ENCODE measurements at places on chromosomes 7 and 10. TPM values are rescaled to one million over a fixed set of nuclear protein-coding genes. Genes with fewer than 3 reads are reported as not detected.

The PON1 gene
- total RNA-seq, result not detected

The C10orf67 gene
- not detected for total RNA-seq

The NEURL1 gene
- not detected for total RNA-seq

The GFRA1 gene
- 10.5 TPM for total RNA-seq

The PNLIPRP1 gene
- 0.56 TPM for total RNA-seq

The CYP2E1 gene
- total RNA-seq, result 0.17 TPM

The DPP6 gene
- total RNA-seq, result 1.2 TPM

The ADCY1 gene
- 2.4 TPM for total RNA-seq

The GRID1 gene
- 2.7 TPM for total RNA-seq

The EEPD1 gene
- total RNA-seq, result 10.6 TPM

The ADCYAP1R1 gene
- 14.3 TPM for total RNA-seq

The PAX2 gene
- not detected for total RNA-seq

The IQUB gene
- 2.9 TPM for total RNA-seq

The AGAP6 gene
- 11.2 TPM for total RNA-seq

The BAIAP2L1 gene
- 25.4 TPM for total RNA-seq

The ATRNL1 gene
- 217 TPM for total RNA-seq

The MGAM2 gene
- total RNA-seq, result not detected

The TMEM178B gene
- total RNA-seq, result 0.95 TPM

The RNF32 gene
- total RNA-seq, result 0.26 TPM

The SPDYE1 gene
- total RNA-seq, result not detected

The NUTM2E gene
- not detected for total RNA-seq

The RBP3 gene
- total RNA-seq, result not detected

The LFNG gene
- 26.1 TPM for total RNA-seq

The GTF2IRD2 gene
- total RNA-seq, result 19.2 TPM

The HOXA11 gene
- total RNA-seq, result 0.13 TPM

The SPOCK2 gene
- total RNA-seq, result 43.1 TPM

The MBL2 gene
- total RNA-seq, result 3.7 TPM

The LIPF gene
- not detected for total RNA-seq

The KEL gene
- not detected for total RNA-seq
